ENCODE measurements at places on chromosomes 12 and 14.
A peak's percentile ranks its signal among the peaks of the same experiment; 100 is the strongest.

GRCh38 chr12:104751594-104751993 lies 206.5 kb downstream of the SLC41A2 start:
- H3K36me3 ChIP-seq: peaks cover 4% of the 10 kb centered on the region
- peaks cover 54% of the 10 kb centered on the region for H3K4me1 ChIP-seq
- DNase-seq: no peak
- peak overlapping the region; percentile 46 for H3K4me3 ChIP-seq
- H3K27ac ChIP-seq: peak overlapping the region; percentile 77

DNA sequence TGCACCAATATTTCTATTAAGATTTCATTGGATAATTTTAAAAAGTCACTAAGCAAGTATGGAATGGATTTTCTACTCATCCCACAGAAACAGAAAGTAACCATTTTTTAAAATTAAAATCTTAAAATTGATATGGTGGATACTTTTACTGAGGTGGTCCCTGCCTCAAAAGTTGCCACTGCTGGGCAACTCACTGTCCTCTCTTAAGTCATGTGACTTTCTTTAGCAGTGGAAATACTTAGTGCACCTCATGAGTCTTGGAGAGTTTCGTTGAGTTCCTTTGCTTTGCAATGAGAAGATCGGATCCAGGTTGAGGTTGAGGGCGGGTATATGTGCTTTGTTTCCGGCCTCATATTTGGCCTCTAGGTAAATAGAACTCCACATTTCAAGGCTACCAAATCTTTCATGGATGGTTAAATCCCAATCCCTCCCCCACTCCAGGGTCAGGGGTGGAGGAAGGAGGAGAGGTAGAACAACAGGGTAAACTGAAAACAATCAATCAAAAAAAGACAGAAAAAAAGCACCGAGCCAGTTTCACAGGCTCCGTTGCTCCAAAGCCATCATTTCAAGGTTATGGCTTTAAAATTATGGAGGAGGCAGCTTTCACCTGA lies 39.5 kb upstream of the DUSP6 start:
- H3K36me3 ChIP-seq: no peaks in the 10 kb centered on the region
- H3K4me1 ChIP-seq: peaks cover 10% of the 10 kb centered on the region
- no peak overlapping the region for H3K4me3 ChIP-seq

GRCh38 chr14:38838979-38839323 lies 264.1 kb downstream of the SEC23A start:
- no peaks in the 10 kb centered on the region for H3K27me3 ChIP-seq
- no peak overlapping the region for H3K4me3 ChIP-seq
- H3K36me3 ChIP-seq: no peaks in the 10 kb centered on the region

- no peak for DNase-seq
- H3K27ac ChIP-seq: no peak overlapping the region
- H3K36me3 ChIP-seq: no peaks in the 10 kb centered on the region
- peaks cover 10% of the 10 kb centered on the region for H3K27me3 ChIP-seq
- H3K4me1 ChIP-seq: no peaks in the 10 kb centered on the region
Observed at GRCh38 chr12:49912345-49913255, 8.9 kb upstream of the FAIM2 start.

DNA sequence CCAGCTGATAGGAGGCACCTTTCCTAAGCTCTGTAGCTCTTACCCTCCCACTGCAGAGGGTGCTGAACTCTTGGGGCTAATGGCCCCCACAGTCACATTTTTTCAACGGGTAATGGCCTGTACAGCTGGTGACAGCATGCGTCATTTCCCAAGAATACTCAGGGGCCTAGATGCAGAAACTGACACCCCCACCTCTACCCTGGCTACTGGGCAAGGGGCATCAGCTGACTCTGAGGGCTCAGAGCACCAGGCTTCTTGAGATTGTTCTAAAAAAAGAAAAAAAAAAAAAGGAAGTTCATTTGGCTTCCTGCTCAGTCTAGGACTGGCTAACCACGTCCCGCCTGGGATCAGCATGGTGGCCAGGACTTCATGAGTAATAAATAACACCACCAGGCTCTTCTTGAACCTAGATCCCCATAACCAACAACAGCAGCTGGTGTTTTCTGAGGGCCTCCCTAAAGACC lies 35.2 kb downstream of the ZFP36L1 start:
- H3K27me3 ChIP-seq: no peaks in the 10 kb centered on the region
- peaks cover 33% of the 10 kb centered on the region for H3K4me1 ChIP-seq
- no peak for DNase-seq
- no peaks in the 10 kb centered on the region for H3K36me3 ChIP-seq
- H3K4me3 ChIP-seq: no peak overlapping the region
- H3K27ac ChIP-seq: peak overlapping the region; percentile 18

DNA sequence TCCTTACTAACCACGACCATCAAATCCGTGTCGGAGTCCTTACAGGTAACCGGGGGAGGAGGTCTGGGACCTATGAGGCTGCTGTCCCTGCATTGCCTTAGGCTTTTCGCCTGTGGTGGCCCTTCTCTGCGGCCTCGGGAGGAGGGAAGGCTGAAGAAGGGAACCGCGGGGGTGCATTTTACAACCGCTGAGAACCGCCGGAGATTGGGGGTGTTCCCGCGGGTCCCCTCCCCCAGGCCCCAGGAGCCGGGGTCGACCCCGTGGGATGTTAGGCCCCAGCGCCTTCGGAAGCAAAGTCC lies 549 bp downstream of the GPHN start:
- DNase-seq: no peak
- H3K4me3 ChIP-seq: peak overlapping the region; percentile 97
- peak overlapping the region; percentile 86 for H3K27ac ChIP-seq

GRCh38 chr14:24274101-24274543 lies 2.7 kb upstream of the RABGGTA start:
- peaks cover 11% of the 10 kb centered on the region for H3K36me3 ChIP-seq
- peak overlapping the region; percentile 64 for H3K4me3 ChIP-seq
- H3K27me3 ChIP-seq: no peaks in the 10 kb centered on the region
- DNase-seq: peak; percentile 32
- H3K4me1 ChIP-seq: peaks cover 84% of the 10 kb centered on the region

GRCh38 chr12:26277506-26278246 lies 82.3 kb downstream of the SSPN start:
- H3K36me3 ChIP-seq: no peaks in the 10 kb centered on the region
- no peaks in the 10 kb centered on the region for H3K27me3 ChIP-seq
- peaks cover 43% of the 10 kb centered on the region for H3K4me1 ChIP-seq
- H3K27ac ChIP-seq: no peak overlapping the region
- no peak for DNase-seq

DNA sequence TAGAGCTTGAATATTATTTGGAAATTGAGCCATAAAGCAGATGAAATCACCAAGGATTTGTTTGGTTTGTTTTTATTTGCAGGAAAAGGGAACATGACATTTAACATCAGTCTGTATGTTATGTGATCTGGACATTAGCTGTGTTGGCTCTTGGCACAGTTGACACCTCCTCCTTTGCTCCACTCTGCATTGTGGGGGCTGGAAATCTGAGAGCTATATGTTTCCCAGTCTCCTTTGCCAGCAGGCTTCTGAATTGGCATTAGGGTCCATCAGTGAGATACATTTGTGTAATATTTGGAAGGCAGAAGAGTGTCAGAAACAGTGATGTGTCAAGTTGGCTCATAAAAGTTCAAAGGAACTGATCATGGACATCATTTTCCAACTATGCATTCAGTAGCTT lies 322.1 kb upstream of the ATP2B1 start:
- no peak for DNase-seq
- no peaks in the 10 kb centered on the region for H3K4me1 ChIP-seq
- no peak overlapping the region for H3K27ac ChIP-seq
- H3K36me3 ChIP-seq: no peaks in the 10 kb centered on the region
- H3K27me3 ChIP-seq: no peaks in the 10 kb centered on the region

- DNase-seq: no peak
- H3K4me3 ChIP-seq: no peak overlapping the region
- H3K4me1 ChIP-seq: no peaks in the 10 kb centered on the region
- H3K27ac ChIP-seq: no peak overlapping the region
- H3K36me3 ChIP-seq: no peaks in the 10 kb centered on the region
Observed at GRCh38 chr12:18888047-18888446, 150.1 kb downstream of the CAPZA3 start.

GRCh38 chr12:51128919-51129318 lies 44.0 kb downstream of the TFCP2 start:
- peaks cover 6% of the 10 kb centered on the region for H3K4me1 ChIP-seq
- H3K27me3 ChIP-seq: no peaks in the 10 kb centered on the region
- no peak overlapping the region for H3K27ac ChIP-seq
- H3K36me3 ChIP-seq: peaks cover 17% of the 10 kb centered on the region

DNA sequence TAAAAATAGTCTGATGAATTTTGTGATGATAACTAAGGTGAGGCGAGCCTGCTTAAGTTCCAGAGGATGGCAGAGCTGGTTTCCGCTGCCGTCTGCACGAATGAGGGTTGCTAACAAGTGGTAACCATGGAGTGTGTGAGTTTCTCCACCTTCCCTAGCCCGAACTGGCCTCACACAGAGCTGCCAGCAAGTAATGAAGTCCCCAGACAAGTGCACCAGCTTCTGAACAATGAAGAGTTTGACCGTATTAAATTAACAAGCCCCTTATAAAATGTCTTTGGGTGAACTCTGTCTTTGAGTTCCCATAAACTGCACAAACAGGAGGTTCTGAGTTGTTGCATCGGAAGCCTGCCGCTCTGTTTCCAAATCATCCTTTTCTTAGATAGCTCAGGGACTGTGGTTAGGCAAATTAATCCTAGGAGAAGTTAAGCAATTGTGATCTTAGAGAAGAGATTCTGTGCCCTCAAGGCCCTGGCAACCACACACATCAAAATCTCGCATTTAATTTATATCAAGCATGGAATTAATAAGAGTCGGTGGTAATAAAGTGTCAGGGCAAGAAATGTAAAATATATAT lies 274.1 kb upstream of the DAAM1 start:
- no peaks in the 10 kb centered on the region for H3K4me1 ChIP-seq
- no peaks in the 10 kb centered on the region for H3K36me3 ChIP-seq
- no peak overlapping the region for H3K4me3 ChIP-seq
- no peak for DNase-seq
- no peak overlapping the region for H3K27ac ChIP-seq
- no peaks in the 10 kb centered on the region for H3K27me3 ChIP-seq

DNA sequence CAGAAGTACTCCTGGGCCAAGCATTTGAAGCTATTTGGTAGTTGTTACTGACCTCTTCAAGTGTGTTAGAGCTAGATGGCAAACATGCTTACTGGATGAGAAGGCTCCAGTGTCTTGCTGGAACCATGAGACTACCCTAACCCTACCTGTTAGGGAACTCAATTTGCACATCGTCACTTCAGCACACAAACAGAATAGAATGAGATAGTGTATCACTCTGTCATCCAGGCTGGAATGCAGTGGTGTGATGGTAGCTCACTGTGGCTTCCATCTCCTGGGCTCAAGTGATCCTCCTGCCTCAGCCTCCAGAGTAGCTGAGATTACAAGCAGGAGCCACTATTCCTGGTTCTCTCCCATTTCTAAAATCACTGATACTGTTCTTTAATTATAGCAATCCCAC lies 417.0 kb upstream of the ATXN7L3B start:
- no peak overlapping the region for H3K27ac ChIP-seq
- H3K4me3 ChIP-seq: no peak overlapping the region
- DNase-seq: no peak
- no peaks in the 10 kb centered on the region for H3K27me3 ChIP-seq
- no peaks in the 10 kb centered on the region for H3K36me3 ChIP-seq
